ENCODE measurements at places on chromosomes 7 and 10. TPM values are rescaled to one million over a fixed set of nuclear protein-coding genes. Genes with fewer than 3 reads are reported as not detected.

GRCh38 chr7:151080067-151080521, 515 bp downstream of the FASTK start:
- peaks cover 39% of the 10 kb centered on the region for H3K4me1 ChIP-seq
- H3K27me3 ChIP-seq = no peaks in the 10 kb centered on the region

- H3K27ac ChIP-seq = no peak overlapping the region
- H3K27me3 ChIP-seq = no peaks in the 10 kb centered on the region
- no peaks in the 10 kb centered on the region for H3K4me1 ChIP-seq
Measured at GRCh38 chr10:119023553-119023868, 6.0 kb upstream of the NANOS1 start.

DNA sequence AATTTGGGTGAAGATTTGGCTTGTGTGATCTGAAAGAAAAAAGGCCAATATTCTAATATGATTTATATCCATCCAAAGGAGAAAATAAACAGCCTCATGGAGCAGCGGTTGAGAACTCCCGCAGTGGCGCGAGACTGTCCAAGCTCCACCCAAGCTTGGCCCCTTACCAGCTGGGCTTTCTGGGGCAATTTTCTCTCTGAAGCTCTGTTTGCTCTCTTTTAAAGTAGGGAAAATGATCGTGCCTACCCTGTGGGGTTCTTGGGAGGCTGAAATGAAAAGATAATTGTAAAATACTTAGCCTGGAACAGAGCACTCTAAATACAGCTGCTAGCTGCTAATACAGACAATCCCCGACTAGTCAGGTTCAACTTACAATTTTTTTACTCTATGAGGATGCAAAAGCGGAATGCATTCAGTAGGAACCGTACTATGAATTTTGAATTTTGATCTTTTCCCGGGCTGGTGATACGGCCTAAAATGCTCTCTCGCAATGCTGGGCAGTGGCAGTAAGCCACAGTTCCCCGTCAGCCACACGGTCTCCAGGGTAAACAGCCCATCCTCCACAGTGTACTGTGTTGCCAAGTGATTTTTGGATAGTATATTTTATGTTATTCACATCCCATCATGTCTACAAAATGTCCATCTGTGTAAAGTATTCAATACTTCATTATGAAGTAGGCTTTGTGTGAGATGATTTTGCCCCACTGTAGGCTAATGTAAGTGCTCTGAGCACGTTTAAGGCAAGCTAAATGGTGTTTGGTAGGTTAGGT, 137.7 kb downstream of the CHN2 start:
- H3K4me3 ChIP-seq = no peak overlapping the region
- DNase-seq = no peak
- H3K4me1 ChIP-seq = peaks cover 5% of the 10 kb centered on the region
- H3K27ac ChIP-seq = no peak overlapping the region

Gene SPDYE8
- not detected for total RNA-seq

Gene BCCIP
- 68.4 TPM for total RNA-seq
